Stimulated activated CD4-positive, alpha-beta T cell treated with anti-CD3 and anti-CD28 coated beads, Interleukin-12 subunit alpha, Interleukin-12 subunit beta, amount 100 ng/mL, for 4 hours (primary cell): ENCODE measurements at places on chromosomes 3 and 15.

DNA sequence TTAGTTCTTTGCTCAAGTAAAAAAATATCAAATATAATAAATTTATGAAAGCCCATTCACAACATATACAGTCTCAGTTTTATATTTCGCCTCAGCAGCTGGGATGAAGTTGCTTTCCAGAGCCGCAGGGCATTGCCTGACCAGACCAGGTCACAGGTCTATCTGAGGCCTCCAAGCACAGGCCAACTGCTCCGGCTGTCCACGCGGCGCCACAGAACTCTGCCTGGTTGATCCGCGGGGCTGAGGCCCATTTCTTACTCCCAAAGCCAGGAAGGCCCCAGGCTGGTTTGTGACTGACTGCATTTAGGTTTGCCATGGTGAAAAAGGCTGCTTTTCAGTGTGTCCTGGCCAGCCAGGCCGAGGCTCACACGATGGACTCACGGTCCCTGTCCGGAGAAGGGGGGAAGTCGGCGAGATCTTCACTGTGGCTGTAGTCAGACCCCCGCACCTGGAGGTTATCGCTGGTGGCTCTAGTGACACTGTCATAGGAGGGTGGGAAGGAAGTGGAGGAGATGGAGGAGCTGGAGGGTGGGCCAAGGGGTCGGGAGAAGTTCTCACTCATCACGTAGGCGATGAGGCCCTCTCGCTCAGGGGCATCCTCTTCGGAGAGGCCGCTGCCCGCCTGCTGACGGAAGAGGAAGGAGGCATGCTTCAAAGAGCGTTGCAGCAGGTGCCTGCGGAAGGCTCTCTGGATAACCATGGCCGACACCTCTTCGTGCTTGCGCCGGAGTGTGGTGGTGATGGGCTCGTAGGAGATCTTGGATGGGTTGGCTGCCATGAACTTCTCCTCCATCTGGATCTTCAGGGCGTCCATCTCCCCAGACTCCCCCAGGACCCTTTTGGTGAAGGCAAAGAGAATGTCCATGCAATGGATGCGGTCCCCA is 54.1 kb downstream of the EXOG start:
- DNase-seq: no peak

- DNase-seq: no peak
These were observed 244.5 kb downstream of the FOXP1 start for GRCh38 chr3:71339049-71339448.

- DNase-seq: no peak
These were observed 6.2 kb downstream of the TMEM40 start for GRCh38 chr3:12752809-12753208.

GRCh38 chr3:16886303-16886683 is 1.5 kb downstream of the PLCL2 start:
- no peak for DNase-seq

DNA sequence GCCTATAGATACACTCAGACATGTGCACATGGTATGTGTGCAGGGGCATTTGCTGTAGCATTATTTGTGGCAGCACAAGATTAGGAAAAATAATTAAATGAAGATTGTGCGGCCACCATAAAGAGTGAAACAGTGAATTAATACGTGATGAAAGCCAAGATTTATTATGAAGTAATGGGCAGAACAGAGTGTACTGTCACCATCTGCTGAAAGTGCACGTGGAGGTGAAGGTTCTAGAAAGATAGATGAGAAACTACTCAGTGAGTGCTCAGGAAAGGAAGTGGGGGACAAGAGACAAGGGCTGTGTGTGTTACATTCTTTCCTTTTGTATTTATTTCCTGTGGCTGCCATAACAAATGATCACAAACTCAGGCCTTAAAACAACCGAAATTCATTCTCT is 246.1 kb upstream of the ATP10A start:
- no peak for DNase-seq

DNA sequence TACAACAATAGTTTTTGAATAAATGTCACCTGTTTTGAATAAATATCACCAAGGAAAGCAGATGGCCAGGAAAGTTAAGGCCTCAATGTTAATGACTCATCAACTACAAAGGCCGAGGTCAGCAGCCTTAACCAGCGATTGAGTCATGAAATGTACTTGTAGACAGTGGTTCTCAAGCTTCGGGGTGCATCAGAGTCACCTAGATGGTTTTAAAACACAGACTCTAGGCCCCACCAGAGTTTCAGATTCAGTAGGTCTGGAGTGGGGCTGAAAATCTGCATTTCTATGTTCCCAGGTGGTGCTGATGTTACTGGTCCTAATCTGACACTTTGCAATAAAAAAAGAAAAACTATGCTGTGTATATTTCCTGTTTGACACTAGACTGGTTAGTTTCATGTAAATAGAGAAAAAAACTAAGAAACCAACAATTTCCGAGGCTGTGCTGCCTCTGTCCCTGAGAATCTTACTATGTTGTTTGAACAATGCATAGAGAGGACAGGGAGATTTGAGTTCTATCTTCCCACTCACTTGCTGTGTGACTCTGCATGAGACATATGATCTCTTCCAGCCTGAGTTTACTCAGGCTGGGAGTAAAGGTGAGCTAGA is 9.8 kb downstream of the RAB27A start:
- DNase-seq: no peak

DNA sequence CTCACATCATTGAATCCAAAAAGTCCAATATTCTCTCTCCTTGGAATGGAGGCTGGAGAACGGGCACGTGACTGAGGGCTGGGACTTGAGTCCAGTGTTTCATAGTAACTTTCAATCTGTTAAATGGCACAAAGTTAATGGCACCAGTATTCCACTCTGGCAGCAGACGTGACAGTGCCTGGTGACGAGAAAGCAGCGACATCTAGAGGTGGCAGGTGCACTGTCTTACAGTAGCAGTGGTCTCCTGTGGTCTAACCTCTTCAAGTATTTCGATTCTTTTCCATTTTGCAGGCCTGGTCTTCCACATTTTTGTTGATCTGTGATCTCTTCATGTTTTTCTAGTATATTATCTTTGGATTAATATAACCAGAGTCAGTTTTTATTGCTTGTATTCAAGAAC is 107.1 kb downstream of the OXSM start:
- no peak for DNase-seq

- peak; percentile 21 for DNase-seq
These were observed 10.2 kb downstream of the SNRK start for GRCh38 chr3:43296565-43296964.

DNA sequence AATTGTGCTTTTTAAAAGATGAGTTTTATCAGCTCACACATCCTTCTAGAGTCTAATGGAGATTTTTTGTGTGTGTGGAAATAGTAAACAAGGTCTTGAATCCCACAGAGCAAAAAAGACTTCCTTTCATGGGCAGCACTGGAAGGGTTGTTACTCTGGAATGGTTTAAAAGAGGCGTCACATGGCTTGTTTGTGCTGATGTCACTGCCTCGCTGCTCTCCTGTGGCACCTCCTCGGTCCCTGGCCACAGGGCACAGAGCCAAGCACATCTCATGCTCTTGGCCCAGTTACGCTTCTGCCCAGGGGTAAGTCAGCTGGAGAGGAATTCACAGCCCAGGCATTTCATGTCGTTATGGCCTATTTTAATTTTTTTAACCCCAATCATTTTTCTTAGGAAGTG is 53.2 kb downstream of the PGPEP1L start:
- no peak for DNase-seq

GRCh38 chr15:53833134-53833624 is 73.7 kb upstream of the WDR72 start:
- no peak for DNase-seq

DNA sequence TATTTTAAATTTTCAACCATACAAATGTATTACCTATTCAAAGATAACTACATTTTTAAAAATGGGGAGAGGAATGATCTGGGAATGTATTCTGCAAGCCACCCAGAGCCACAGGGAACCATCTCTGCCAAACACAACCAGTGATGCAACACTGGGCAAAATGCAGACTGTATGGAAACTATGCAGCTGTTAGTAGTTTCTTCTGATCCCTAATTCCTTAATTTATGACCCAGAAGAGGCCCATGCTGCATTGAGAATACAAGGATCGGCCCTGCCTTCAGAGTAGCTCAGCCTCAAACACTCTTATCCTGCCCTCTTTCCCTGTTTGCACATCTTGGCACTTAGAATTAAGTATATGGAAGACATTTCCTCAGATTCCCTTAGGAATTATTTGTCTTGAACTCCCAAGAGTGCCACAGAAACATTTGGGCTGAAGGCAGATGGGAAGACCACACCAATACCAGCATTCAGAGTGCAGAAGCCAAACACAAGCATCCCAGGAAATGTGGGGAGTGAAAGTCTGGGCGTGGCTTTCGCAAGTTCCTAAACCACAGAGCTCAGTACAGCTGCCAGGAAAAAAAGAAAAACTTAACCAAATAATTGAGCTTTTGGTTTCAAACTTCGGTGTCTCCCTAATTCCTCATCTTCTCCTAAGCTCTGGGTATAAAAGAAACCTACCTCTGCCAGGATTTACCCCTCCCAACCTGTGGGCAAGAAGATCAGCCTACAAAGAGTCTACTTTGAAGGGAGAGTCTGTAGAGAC is 5.3 kb downstream of the SNUPN start:
- no peak for DNase-seq

DNA sequence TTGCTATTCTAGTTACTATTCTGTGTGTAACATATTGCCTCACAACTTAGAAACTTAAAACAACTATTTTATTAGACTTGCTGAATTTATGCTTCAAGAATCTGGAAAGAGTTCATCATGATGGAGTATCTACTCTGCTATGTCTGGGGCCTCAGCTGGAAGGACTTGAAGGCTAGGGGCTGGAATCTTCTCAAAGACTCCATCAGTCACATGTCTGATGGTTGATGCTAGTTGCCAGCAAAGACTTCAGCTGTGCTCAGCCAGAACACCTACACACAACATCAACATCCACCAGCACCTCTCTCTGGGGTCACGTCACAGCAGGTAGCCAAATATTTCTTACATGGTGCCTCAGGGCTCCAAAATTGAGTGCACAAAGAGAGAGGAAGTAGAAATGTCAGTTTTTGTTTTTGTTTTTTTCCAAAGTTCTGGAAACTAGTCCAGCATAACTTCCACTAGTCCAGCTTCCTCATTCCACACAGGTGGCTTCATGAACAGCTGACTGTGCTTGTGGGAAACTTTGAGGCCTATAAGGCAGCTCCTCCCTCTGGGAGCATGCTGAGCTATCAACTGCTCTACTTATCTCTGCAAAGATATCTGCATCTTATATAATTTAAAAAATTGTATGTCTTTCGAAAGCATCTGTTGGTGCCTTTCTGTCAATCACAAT is 325.4 kb upstream of the AGTR1 start:
- DNase-seq: no peak

GRCh38 chr15:57114070-57114469 is 195.6 kb downstream of the TCF12 start:
- DNase-seq: no peak

DNA sequence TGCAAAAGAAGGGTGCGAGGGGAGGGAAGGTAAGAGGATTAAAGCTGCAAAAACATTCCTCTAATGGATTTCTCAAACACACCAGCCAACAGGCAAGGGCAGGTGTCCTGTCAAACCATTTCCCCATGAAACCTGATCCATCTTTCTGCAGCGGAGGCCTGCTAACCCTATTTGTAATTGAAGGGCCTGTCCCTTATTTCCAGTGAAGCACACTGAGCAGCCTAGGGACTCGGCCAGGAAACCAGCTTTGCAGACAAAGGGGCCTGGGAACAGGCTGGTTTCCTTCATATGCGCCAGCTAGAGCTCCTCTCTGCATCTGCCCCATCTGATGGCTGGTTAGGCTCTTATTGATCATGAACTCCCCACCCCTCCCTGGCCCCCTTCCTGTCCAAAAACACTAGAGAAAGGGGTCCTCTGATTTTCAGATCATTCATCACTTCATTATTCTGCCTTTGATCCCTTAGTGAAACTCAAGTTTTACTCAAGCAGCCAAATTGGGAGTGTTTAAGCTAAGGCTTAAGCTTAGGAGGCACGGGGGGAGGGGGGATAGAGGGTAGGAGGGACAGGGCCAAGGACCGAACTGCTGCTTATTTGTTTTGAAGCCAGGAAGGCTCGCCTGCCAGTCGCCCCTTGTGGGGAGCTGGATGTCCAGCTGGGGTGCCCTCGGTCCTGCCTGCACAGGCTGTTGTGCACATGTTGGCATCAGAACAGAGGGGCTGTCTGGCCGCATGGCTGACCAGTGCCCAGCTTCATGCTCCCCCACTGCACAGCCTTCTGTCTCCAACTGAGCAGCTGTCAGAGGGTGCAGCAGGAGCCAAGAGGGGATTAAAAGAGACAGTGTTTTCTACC is 53.1 kb downstream of the BOC start:
- DNase-seq: no peak
